CD8-positive, alpha-beta memory T cell (primary cell): ENCODE measurements at places on chromosomes 6 and 20. TPM values are rescaled to one million over a fixed set of nuclear protein-coding genes. Genes with fewer than 3 reads are reported as not detected.

Gene SYNDIG1
- total RNA-seq: not detected

Gene PRPH2
- not detected for total RNA-seq

Gene LRRN4
- total RNA-seq: not detected

Gene CHMP4B
- total RNA-seq: 78.3 TPM

DNA sequence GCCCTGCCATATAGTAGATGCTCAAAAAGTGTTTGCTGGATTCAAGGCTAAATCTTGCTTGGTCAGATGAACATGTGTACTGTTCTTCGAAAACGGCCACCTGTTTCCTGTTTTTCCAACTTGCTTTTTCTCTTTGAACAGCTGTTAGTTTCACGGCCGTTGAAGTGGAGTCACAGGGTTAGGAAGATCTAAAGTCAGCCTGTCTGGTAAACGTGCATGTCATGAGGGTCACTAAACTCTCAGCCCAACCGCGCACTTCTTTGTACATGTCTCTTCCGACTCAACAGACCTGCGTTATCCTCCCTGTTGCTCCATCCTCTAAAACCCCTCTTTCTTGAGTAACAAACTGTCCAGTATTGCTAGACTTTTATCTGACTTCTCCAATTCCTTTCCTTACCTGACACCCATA lies 93.2 kb upstream of the MAN1A1 start:
- DNase-seq: no peak

DNA sequence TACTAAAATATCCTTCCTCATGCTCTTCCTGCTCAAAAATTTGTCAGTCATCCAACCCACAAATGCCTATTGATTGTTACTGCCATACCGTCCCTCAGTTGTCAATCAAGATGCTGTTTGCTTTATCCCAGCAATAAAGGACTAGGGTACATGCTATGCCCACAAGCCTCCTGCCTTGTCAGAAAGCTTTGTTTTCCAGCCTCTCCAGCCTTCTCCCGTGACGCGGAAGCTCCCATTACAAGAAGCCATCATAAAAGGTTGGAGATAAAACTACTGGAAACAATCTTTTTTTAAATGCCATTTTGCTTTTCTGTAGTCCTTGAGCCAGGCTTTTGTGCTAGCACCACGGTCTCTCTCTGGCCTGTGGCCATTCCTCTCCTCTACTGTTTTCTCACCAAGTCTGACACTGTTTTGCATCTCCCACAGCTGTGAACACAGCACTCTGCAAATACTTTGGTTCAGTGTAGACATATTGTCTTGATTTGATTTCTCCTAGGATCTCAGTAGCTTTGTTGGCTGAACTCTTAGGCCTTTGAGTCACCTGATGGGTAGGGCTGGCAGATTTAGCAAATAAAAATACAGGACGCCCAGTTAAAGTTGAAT lies 495.7 kb upstream of the JARID2 start:
- DNase-seq: no peak

DNA sequence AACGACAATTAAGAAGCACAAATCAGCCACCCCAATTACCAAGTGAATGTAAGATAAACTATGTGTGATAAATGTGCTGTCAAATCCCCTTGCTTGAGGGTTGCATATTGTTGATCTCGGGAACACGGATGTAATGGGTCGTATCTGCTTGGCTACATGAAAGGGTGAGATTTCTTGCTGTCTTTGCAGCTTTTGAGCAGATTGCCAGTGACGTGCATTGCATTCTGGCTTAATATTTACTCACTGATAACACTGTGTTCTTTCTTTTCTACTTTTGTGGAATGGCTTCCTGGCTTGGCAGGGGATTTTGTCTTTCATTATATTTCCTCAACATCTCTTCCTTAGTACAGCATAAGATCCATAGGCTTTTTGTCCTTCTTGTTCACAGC lies 10.5 kb upstream of the FAM210B start:
- DNase-seq: no peak

- no peak for DNase-seq
These were observed 473.5 kb downstream of the UTRN start for GRCh38 chr6:144758602-144759001.

DNA sequence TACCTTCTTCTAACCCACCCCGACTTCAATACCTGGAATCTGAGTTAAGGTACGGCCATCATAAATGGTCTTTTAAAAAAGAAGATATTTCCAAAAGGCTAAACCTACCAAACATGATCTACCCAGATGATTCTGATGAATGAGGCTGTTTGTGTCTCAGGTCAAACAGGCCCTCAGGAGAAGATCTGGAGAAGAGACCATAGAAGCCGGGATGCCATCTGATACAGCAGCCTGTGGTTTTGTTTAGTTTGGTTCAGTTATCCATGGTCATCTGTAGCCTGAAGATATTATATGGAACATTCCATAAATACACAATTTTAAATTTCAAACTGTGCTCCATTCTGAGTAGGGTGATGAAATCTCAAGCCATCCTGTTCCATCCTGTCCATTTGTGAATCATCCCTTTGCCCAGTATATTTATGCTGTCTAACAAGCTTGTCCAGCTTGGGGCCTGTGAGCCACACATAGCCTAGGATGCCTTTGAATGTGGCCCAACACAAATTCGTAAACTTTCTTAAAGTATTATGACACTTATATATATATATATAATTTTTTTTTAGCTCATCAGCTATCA lies 4.0 kb upstream of the CAP2 start:
- no peak for DNase-seq

GRCh38 chr6:23016696-23017095 lies 447.3 kb downstream of the HDGFL1 start:
- DNase-seq: no peak

DNA sequence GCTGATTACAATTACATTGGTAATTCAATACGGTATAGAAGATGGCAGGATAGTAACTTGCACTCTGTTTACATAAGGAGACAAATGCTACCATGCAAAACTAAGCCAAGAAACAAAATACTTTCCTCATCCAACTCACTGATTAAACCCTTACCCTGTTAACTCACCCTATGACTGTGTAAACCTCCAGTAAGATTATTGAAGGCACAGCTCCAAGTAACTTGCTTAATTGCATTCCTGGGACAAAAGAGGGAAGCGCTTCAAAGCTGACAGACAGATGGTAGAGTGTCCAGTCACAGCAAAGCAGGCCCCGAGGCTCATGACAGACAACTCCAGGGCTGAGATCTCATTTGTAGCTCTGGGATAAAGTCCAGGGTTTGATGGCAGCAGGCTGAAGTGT lies 6.9 kb upstream of the KIF16B start:
- DNase-seq: no peak

DNA sequence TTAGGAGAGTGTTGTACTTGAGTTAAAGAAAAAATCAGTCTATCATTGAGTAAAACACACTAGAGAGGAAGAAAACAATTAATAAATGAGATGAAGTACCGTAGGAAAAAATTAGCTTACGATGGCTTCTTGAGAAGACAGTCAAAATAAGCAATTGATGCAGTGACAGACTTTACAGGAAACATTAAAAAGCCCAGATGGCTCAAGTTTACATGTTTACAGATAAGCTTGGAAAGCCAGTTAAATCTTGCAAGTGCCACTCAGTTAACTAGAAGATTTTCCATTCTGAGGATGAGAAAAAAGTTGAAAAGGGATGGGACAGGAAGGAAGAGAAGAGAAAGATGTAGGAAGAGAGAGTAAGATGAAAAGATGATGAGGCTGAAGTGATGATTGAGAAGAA lies 288.8 kb upstream of the FERMT1 start:
- DNase-seq: no peak

GRCh38 chr6:145214570-145214969 lies 520.8 kb downstream of the EPM2A start:
- DNase-seq: no peak

DNA sequence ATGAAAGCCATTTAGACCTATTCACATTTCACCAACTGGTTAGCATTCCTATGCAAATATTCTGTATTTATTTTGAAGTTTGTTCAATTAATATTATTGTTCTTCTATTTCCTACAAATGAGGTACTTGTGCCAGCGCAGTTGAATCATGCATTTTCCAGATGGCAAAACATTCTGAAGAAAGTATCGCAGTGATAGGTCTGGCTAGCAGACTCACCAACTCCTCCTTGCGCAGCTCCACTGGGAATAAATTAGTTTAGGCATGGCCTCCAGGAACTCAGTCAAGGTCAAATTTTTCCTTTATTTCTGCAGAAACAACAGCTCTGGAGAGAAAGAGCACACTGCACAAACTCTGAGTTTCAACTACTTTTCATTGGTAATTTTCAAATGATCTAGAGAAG lies 437.7 kb downstream of the COL12A1 start:
- DNase-seq: no peak

GRCh38 chr20:38109591-38110524 lies 55.2 kb downstream of the TGM2 start:
- DNase-seq: no peak

DNA sequence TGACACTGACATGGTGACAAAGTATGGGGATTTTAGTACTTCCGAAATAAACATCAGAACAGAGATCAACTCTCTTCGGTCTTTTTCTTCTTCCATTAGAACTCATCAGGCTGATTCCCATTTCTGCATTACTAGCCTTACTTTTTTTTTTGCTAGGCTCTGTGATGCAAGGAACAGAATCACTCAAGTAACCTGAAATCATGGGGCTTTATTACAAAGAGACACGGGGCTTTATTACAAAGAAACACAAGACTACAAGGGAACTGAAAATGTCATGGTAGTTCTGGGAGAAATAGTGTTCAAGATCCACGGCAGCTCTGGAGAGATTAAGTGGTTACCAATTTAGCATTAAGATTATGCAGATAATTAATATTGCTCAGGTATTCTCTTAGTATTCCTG lies 11.6 kb downstream of the SOX4 start:
- DNase-seq: no peak

GRCh38 chr6:136952714-136953260 lies 30.7 kb downstream of the SLC35D3 start:
- no peak for DNase-seq

- no peak for DNase-seq
These were observed 222.2 kb downstream of the UST start for GRCh38 chr6:148968771-148969602.

DNA sequence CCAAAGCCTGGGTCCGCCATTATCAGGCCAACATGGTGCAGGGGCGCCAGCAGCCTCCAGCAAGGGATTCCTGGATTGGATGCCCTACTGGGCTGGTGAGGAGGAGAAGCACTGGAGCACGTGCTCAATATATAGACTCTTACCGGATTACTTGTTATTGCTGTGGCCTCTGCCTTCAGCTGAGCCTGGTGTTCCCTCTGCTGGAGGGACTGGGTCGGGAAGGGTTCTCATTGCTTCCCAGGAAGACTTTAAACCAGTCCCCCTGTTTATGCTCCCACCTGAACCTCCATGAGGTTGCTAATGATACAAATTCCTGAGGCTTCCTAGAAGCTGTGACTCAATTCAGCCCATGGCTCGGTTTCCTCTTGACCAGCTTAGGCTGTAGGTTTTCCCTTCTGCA lies 186.7 kb upstream of the ARID1B start:
- DNase-seq: no peak

GRCh38 chr6:39269961-39270360 lies 40.7 kb upstream of the KCNK5 start:
- no peak for DNase-seq

DNA sequence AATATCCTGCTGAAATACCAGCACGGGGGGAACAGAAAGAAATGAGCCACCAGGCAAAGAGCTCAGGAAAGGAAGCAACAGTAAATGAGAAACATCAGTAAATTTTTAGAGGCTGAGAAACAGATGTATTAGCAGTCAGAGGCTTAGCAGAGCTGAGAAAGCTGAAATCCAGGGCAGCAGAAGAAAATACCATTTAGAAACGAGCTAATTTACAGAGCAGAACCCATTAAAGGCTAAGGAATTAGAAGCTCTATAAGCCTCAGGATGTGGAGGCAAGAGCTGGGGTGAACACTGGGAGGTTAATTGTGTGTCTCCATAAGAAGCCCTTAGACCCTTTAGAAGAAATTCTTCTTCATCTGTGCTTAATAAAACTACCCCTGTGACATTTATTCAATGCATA lies 178.6 kb upstream of the RGS17 start:
- no peak for DNase-seq

GRCh38 chr20:61861858-61862257 lies 203.8 kb downstream of the TAF4 start:
- no peak for DNase-seq

- no peak for DNase-seq
These were observed 50.4 kb upstream of the CTNNBL1 start for GRCh38 chr20:37643400-37643799.

- DNase-seq: no peak
These were observed 703.6 kb upstream of the SLC35B3 start for GRCh38 chr6:9138936-9139335.

GRCh38 chr6:71211799-71212198 lies 76.8 kb upstream of the OGFRL1 start:
- no peak for DNase-seq

DNA sequence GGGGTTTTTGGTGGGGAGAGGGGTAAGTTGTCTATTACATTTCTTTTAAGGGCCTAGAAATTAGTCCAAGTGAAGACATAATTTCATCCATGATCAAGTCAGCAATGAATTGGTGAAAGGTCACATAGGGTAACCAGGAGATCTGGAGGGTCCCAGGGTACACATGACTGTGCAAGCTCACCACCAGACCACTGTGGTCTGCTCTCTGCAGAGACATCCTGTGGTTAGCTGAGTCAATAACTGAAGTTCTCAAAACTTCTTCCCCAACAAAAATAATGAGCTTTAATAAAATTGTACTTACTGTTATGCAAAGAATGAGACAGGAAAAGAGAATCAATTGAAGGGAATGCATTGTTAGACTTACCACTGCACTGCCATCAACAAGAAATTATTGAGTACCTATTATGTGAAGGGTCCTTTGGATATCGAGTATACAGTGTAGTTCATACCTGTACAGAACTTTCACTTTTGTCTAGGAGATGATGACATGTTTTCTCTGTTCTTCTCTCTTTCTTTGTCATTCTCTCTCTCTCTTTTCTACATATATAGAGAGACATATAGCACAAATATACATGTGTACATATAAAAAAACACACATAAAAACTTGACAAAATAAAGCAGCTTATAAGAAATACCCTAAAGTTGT lies 209.8 kb downstream of the GJA1 start:
- no peak for DNase-seq
